NCI-H1092 (cell line): ENCODE measurements at places on chromosomes 7 and 10.

DNA sequence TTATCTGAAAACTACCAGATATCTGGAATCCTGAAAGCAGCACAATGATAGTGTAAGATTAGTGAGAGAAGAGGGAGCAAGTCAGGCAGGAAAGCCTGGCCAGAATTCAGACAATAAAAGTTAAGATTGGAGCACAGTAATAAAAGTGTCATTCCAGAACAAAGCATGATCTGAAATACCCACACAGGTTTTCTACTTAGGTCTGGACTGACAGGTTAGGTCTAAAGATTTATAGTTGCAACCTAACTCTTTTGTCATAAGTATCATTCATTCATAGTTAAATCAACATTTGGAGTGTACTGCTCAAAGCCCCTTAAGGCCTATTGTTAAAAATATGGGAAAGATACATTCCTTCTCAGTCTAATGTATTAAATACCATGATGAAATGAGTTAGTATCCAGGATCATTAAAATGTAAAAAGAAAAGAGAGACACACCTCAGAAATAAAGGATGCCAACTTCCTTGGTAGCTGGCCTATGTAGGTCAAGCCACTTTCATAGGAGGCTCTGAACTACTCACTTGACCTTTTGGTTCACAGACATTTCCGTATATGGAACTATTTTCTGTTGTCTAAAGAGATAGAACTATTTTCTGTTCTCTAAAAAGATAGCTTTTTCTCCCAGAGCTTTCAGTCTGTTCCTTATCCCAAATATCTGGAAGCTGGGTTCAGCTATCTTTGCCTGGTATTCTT is 105.2 kb downstream of the FAS start:
- no peak for DNase-seq

DNA sequence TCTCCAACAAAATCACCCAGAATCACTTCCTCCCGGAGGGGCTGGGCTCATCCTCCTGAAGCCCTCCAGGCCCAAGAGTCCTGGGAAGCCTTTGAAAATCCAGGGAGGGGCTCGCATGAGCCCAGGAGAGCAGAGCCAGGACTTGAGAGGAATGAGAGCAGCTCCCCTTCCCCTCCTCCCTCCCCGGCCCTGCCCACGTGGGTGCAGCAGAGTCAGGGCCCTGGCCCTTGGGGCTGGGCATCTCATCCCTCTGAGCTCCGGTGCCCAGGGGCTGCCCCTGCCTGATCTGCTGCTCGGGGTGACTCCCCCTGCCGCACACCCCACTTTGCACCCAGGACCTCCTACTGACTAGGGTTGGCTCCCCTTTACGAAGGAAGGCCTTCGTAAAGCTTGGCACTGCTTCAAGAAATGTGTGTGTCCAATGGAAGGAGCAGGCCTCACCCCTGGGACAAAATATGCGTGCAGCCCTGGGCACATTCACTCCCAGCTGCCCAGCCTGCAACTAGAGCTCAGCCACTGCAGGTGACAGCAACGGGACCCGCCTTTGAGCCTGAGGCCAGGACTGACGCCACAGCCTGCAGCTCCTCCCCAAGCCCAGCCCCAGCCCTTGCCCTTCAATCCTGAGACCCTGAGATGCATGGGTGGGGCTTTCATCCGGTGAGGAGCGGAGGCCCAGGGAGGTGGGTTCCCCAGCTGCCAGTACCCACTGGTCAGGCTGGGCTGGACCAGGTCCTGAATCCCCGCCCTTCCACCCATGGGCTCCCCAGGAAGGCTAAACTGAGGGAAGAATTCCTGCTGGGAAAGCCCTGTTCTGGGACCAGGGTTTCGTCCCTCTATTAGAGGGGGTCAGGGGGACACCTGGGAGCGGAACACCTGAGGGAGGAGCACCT is 21.8 kb downstream of the PWWP2B start:
- peak; percentile 28 for DNase-seq

DNA sequence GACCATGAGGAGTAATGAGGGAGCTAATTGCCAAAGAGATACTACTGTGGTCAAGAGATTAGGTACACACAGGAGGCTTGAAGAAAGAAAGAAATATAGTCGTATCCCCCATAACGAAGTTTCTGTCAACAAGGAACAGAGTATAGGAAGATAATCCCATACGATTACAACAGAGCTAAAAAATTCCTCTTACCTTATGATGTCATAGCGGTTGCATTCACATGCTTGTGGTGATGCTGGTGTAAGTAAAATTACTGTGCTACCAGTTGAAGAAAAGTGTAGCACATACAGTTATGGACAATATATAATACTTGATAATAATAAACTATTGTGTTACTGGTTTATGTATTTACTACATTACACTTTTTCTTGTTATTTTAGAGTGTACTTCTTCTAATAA is 51.6 kb upstream of the CASD1 start:
- no peak for DNase-seq

GRCh38 chr7:74061840-74062539 is 21.6 kb upstream of the LIMK1 start:
- peak; percentile 66 for DNase-seq

DNA sequence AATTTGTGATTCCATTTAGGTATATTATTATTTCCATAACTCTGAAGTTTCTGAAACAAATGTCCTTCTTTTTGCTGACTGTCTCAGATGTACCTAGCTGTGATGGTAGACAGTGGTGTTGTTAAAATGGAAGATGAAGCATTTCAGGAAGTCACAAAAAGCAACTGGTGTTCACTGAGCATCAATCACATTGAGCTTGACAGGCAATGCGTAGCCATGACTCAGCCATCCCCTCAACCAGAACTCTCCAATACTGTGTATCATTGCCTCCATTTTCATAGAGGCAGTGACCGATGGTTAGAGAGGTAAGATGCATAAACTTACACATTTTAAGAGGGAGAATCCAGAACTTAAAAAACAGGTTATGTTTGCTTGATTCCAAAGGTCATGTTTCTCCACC is 434.0 kb downstream of the INHBA start:
- DNase-seq: no peak

GRCh38 chr10:109205929-109206585 is 717.3 kb downstream of the XPNPEP1 start:
- no peak for DNase-seq

GRCh38 chr10:124643330-124644009 is 100.7 kb downstream of the FAM53B start:
- DNase-seq: peak; percentile 14

DNA sequence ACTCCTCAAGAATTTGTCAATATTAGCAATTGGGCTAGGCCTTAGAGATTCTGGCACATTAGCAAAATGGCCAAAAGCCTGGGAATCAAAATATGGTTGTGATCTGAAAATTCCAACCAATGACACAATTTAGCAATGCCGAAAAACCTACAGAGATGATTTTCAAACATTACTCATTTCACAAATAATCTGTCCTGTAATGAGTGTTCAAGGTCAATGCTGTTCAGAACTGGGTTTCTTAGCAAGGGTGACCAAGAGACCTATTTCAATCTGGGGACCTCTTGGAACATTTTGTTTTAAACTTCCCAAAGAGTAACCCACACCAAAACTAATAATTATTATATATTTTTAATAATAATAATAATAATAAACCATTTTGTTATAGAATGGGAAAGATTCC is 24.1 kb downstream of the ELMO1 start:
- no peak for DNase-seq

GRCh38 chr7:30924624-30925023 is 13.0 kb downstream of the AQP1 start:
- DNase-seq: no peak

GRCh38 chr7:117188376-117188775 is 134.5 kb downstream of the WNT2 start:
- no peak for DNase-seq

DNA sequence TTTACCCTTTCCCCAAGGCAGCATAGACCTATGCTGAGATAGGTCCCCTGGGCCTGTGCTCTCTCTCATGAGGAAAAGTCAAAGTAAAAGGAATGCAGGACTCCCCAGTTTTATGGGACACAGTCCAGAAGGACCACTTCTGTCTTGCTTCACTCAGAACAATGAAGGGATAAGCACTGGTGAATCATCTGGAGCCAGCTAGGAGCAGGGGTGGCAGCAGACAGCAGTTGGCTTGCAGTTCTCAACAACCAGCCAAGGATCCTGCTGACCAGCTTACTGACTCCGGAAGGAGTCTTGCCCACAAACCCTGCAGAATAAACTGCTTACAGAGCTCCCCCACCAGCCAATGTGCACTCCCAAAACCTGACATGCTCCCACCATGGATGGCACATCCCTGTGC is 152.1 kb upstream of the GHITM start:
- DNase-seq: no peak

GRCh38 chr7:24197852-24198251 is 86.1 kb upstream of the NPY start:
- no peak for DNase-seq

DNA sequence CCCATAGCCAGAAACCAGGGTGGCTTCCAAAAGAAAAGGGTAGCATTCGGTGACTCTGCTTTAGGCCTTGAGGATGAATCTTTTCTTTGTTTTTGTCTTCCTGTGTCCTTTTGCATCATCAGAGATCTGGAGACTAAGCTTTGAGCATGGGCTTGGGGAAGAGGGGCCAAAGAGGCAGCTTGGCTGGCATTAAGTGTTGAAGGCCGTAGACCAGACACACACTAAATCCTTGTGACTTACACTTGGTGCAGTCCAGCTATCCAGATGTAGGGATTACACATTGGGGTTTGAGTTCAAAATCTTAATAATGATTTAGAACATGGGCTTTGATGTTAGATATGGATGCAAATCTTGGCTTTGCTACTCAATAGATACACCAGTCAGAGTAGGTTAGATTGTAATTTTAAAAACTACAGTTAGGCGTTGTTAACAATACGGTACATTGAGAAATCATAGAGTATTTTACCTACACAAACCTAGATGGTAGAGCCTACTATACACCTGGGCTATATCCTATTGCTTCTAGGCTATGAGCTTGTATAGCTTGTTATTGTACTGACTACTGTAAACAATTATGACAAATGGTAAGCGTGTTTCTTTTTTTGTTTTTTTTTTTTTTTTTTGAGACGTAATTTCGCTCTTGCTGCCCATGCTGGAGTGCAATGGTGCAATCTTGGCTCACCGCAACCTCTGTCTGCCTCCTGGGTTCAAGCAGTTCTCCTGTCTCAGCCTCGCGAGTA is 3.5 kb downstream of the SEPTIN7 start:
- DNase-seq: no peak

DNA sequence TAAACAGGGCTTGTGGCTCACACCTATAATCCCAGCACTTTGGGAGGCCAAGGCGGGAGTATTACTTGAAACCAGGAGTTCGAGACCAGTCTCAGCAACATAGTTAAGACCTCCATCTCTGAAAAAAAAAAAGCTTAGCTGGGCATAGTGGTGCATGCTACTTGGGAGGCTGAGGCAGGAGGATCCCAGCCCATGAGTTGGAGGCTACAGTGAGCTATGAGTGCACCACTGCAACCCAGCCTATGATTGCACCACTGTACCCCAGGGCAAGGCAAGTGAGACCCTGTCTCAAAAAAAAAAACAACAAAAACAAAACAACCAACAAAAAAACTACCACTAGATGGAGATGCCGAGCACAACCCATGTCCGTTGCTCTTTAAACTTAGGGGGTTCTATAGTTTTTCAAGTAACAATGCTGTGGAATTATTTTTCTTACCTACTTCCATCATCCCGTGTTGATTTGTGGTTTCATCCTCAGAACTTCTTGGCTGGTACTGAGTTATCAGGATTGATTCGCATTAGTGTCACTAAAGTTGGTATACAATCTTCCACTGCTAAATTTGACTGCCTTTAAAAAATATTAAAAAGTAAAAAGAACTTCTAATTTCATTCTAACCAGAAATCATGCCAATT is 12.2 kb upstream of the REPIN1 start:
- peak; percentile 33 for DNase-seq

- DNase-seq: no peak
These were observed 176.9 kb upstream of the ZWINT start for GRCh38 chr10:56537984-56538383.

- DNase-seq: peak; percentile 14
These were observed 32.7 kb downstream of the ABCB5 start for GRCh38 chr7:20647908-20648776.

- no peak for DNase-seq
These were observed 688.9 kb upstream of the POT1 start for GRCh38 chr7:125618516-125618915.

- peak; percentile 84 for DNase-seq
These were observed 14.5 kb downstream of the VWDE start for GRCh38 chr7:12389089-12389700.

GRCh38 chr7:137987018-137987349 is 14.9 kb downstream of the CREB3L2 start:
- DNase-seq: no peak

- no peak for DNase-seq
These were observed 14.7 kb downstream of the CDNF start for GRCh38 chr10:14822879-14823755.

DNA sequence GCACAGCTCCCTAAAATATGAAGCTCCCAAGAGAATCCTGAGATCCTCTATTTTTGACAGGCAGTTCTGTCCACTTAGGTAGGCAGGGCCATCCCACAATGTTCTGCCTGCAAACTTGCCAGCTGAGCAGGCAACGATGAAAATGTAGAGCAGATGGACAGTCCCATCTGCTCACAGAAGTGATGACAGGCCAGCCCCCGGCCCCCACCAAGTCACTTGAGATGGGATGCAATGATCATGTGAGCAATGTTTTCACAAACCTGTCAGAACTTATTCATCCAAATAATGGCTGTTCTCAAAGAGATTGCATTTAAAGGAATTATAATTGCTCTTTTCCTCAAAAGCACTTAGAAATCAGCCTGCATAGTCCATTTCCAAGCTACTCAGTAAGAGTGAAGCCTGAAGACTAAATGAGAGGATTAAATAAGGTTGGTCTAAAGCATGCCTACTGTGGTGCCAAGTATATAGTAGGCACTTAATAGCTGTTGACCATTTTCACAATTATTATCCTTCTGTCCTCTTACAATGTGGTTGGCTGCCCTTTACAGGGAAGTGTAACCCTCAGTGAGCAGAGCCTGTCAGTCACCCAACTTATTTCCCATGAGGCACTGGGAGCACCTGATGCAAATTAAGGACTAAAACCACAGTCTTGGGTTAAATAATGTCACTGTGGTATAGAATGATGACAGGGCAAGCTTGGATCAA is 301.2 kb downstream of the FGFR2 start:
- DNase-seq: no peak

- DNase-seq: peak; percentile 20
These were observed 309.1 kb downstream of the MDFIC start for GRCh38 chr7:115230882-115231571.

GRCh38 chr7:128884561-128885369 is 22.1 kb downstream of the ATP6V1F start:
- DNase-seq: no peak
